ENCODE measurements at places on chromosomes 2 and 18.

DNA sequence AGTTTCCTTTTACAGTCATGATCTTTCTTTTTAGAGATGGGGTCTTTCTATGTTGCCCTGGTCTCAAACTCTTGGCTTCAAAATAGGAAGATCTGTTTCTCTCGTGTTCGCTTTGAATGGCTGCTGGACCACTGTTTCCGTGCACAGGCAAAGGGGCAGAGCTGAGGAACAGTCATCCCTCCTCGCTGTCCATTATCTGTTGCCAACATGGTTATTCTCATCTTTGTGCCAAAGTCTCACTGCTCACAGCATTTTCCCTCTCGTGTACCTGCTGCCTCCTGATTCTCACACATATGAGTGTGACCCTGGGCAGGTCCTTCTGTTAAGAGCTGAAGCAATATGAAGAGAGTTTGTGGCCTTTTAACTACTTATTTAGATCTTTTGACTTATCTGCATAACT, 28.0 kb upstream of the CCNYL1 start:
- DNase-seq, result no peak

- DNase-seq, result no peak
Measured at GRCh38 chr2:86221066-86221684, 21.9 kb downstream of the MRPL35 start.

- DNase-seq, result no peak
Measured at GRCh38 chr2:220745682-220746081, 826.4 kb downstream of the EPHA4 start.

- no peak for DNase-seq
Measured at GRCh38 chr2:172423160-172423559, 4.2 kb upstream of the ITGA6 start.
